ENCODE measurements at places on chromosomes 1 and 21. TPM values are rescaled to one million over a fixed set of nuclear protein-coding genes. Genes with fewer than 3 reads are reported as not detected.

DNA sequence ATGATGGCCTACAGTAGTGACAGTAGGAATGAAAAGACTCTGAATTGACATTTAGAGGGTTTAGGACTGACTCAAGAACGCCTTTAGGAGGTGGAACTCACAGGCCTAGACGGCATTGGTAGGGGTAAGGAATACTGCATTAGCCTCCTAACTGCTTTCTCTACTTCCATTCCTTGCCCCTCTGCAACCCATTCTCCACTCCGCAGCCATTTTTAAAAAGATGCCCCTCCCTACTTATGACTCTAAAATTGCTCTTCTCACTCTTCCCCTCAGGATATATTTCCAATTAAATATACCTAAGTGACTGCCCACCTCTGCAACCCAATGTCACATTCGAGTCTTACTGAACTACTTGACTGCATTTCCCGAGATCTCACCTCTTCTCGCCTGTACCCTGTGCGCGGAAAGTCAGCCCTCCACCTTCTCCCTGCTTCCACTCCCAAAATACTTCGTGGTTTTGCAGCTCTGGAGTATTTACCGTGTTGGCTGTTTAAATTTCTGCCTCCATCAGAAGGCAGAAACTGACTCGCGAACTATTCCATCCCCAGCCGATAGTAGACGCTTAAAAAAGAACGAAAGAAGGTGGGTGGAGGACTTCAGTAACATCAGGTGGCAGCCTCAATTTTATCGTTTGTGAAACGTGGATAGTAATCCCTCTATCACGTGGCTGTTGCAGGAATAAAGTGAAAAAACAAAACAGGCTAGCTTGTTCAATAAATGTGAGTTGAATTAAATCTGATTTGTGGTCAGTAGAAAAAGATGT lies 1.1 kb upstream of the YBX1 start:
- H3K4me3 ChIP-seq: peak overlapping the region; percentile 88
- peak overlapping the region; percentile 94 for H3K27ac ChIP-seq
- DNase-seq: no peak
- no peaks in the 10 kb centered on the region for H3K27me3 ChIP-seq
- peaks cover 46% of the 10 kb centered on the region for H3K4me1 ChIP-seq

DNA sequence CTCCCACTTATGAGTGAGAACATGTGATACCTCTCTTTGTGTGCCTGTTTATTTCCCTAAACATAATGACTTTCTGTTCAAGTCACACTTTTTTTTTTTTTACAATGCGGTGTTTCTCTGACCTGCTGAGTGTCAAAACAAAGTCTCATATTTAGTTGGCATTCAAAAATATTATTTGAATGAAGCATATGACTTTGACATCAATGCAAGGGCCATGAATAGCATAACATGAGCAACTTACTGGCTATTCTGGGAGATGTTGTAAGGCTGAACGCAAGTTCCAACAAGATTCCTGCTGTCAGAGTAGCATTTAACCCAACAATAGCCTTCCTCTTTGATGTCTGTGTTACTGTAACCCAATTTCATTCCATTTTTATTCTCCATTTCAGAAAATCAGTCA lies 2.0 kb upstream of the KRTAP19-1 start:
- H3K4me3 ChIP-seq: no peak overlapping the region
- no peaks in the 10 kb centered on the region for H3K36me3 ChIP-seq
- H3K27me3 ChIP-seq: no peaks in the 10 kb centered on the region
- no peaks in the 10 kb centered on the region for H3K4me1 ChIP-seq
- no peak for DNase-seq
- no peak overlapping the region for H3K27ac ChIP-seq

The PWP2 gene
- 6.5 TPM for total RNA-seq

DNA sequence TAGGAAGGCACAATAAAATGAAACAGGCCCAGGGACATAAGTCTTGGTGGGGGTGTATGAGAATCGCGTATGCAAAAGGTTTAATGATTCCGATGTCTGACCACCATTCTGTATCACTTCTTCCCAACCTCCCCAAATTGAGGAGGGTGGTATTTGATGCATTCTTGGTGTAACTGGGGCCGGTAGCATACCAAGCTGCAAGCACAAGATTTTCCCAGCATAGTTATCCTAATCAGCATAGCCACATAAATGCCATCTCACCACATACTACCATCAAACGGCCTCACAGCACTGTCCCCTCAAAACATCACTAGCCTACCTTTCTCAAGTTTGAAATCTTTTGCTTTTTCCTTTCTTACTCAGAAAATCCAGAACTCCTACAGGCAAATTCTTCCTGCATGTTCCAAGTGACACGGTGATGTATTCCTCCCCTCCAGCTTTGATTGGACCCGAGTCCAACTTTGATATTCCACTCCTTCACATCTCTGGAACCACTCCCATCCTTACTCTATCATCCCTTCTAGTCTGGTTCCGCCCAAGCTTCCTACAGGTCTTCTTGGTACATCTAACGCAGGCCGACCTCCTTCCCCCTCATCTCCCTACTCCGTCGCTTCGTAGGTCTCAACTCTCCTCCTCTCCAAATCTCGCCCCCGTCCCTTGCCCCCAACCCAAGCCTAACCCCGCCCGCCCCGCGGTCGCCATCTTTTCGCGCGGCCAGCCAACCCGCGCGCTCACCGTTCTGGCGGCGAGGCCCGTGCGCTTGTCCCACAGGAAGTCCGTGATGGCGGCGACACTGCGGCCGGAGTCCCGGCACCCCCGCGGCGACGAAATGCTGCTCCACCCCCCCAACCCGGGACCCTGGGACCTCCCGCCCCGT lies 600 bp downstream of the CLK2 start:
- peaks cover 13% of the 10 kb centered on the region for H3K36me3 ChIP-seq
- no peak for DNase-seq
- no peaks in the 10 kb centered on the region for H3K27me3 ChIP-seq
- H3K27ac ChIP-seq: peak overlapping the region; percentile 90
- peak overlapping the region; percentile 98 for H3K4me3 ChIP-seq

GRCh38 chr1:58648842-58649241 lies 51.0 kb downstream of the MYSM1 start:
- no peak for DNase-seq
- no peak overlapping the region for H3K27ac ChIP-seq
- peaks cover 6% of the 10 kb centered on the region for H3K4me1 ChIP-seq
- no peaks in the 10 kb centered on the region for H3K36me3 ChIP-seq
- H3K27me3 ChIP-seq: no peaks in the 10 kb centered on the region

DNA sequence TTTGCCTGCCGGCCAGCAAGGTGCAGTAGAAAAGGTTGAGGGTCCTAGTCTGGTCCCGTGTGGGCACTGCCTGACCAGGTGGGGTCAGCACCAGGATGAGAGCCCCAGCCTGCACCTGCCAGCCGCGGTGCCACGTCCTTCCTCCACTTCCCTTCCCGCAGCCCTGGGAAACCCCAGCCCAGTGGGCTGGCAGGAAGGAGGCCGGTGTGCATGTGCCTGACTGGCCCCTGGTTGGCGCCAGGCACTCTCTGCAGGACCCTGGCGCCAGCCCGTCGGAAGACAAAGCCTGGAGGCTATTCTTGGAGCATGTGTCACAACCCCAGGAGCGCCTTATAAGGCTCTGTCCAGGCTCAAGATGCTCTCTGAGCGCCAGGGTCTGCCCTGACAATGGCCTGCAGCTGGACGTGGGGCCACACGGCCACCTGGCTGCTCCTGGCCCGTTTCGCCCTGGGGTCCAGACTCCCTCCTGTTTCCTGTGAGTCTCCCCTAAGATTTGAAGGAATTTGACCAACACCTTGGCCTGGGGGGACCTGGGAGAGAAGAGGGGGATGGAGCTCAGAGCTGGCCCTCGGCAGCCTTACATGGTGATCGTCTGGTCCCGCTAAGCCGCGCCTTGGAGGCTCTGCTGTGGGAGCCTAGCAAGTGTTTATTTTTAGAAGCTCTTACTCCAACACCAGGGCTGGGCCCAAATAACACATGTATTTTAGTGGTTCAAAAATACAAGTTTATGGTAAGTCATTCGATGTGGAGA lies 31.9 kb upstream of the POFUT2 start:
- no peak for DNase-seq
- H3K36me3 ChIP-seq: no peaks in the 10 kb centered on the region
- peaks cover 53% of the 10 kb centered on the region for H3K4me1 ChIP-seq

GRCh38 chr1:64514197-64514765 lies 44.4 kb downstream of the CACHD1 start:
- no peaks in the 10 kb centered on the region for H3K36me3 ChIP-seq
- no peak for DNase-seq
- no peaks in the 10 kb centered on the region for H3K27me3 ChIP-seq
- H3K4me3 ChIP-seq: no peak overlapping the region
- no peak overlapping the region for H3K27ac ChIP-seq
- peaks cover 66% of the 10 kb centered on the region for H3K4me1 ChIP-seq

DNA sequence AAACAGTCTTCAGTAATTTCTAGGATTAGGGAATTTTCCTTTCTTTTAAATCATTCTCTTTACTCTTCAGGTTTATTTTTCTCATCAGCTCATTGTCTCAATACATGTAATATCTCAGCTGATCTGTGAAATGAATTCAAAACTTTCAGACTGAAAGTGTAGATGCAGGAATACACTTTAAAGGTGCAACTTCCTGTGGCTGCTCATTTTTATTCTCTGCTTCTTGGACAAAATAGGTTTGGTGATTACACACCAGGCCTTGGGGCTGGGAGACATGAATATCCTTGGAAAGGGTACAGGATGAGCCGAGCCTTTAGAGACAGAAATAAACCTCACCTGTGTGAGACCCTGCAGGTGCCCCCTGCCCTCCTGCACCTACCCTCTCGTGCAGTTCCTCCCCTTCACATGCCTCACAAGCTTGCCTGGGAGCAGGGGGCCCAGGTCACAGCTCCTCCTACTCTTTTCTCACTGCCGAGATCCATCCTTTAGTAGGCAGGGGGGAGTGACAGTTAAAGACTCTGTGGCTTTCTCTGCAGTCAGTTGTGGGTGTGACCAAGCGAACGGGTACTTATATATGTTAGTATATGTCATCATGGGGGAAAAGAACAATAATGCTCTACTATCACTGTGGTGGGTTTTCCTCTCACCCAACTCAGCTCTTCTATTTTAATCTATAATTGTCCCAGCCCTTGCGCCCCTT lies 23.6 kb downstream of the XCL2 start:
- no peaks in the 10 kb centered on the region for H3K4me1 ChIP-seq
- no peak overlapping the region for H3K4me3 ChIP-seq
- H3K36me3 ChIP-seq: no peaks in the 10 kb centered on the region
- H3K27me3 ChIP-seq: no peaks in the 10 kb centered on the region

- H3K27ac ChIP-seq: peak overlapping the region; percentile 82
- H3K36me3 ChIP-seq: no peaks in the 10 kb centered on the region
- H3K4me3 ChIP-seq: no peak overlapping the region
- no peaks in the 10 kb centered on the region for H3K27me3 ChIP-seq
- peaks cover 35% of the 10 kb centered on the region for H3K4me1 ChIP-seq
Observed at GRCh38 chr1:46401964-46402626, 8.0 kb downstream of the FAAH start.

The CFAP45 gene
- total RNA-seq: not detected

- DNase-seq: no peak
- no peak overlapping the region for H3K27ac ChIP-seq
- H3K27me3 ChIP-seq: no peaks in the 10 kb centered on the region
- H3K4me3 ChIP-seq: no peak overlapping the region
- no peaks in the 10 kb centered on the region for H3K36me3 ChIP-seq
Observed at GRCh38 chr1:248670003-248670402, 14.7 kb upstream of the OR2T27 start.

The FCER1G gene
- 42.0 TPM for total RNA-seq

DNA sequence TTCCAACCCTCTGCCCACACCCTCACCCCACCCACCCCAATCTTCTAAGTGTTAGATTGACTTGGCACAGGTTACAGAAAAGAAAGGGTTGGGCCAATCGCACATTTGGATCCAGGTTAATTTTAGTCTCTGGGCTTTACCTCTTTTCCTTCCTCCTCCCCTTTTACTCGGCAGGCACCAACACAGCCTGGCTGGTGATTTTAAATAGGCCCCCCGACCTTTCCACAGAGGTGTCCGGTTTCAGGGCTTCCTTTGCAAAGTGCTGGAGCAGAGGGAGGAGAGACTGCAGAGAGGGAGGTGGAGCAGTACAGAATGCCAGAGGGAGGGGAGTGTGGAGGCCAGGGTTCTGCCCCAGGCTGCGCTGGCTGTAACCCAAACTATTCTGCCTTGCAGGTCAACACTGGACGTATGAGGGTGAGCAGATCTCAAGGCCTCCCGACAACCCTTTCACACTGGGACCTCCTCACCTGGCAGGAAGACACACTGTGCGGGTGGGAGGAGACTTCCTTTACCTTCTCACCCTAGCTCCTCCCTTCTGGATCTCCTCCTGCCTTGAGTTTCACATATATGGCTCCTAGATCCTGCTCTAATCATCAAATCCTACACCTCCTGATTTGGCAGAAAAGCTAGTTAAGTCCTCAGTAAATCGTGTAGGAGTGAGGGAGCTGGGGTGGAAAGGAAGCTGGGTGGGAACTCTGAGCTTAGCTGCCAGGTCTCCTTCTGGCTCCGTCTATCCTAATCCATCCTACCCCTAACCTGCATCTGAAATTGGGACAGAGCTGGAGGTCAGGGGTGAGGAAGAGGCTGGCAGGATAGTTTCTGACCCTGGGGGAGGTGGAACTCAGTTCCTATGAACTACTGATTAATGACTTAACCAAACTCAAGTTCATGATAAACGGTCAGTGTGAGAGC lies 2.4 kb downstream of the CA14 start:
- H3K4me1 ChIP-seq: peaks cover 28% of the 10 kb centered on the region
- no peak overlapping the region for H3K4me3 ChIP-seq
- no peaks in the 10 kb centered on the region for H3K27me3 ChIP-seq
- peak; percentile 85 for DNase-seq
- H3K27ac ChIP-seq: peak overlapping the region; percentile 75
- H3K36me3 ChIP-seq: peaks cover 2% of the 10 kb centered on the region

GRCh38 chr1:58948671-58949070 lies 164.8 kb upstream of the JUN start:
- DNase-seq: no peak
- no peak overlapping the region for H3K4me3 ChIP-seq
- H3K27ac ChIP-seq: no peak overlapping the region
- H3K27me3 ChIP-seq: no peaks in the 10 kb centered on the region

The MARK1 gene
- total RNA-seq: 2.1 TPM

DNA sequence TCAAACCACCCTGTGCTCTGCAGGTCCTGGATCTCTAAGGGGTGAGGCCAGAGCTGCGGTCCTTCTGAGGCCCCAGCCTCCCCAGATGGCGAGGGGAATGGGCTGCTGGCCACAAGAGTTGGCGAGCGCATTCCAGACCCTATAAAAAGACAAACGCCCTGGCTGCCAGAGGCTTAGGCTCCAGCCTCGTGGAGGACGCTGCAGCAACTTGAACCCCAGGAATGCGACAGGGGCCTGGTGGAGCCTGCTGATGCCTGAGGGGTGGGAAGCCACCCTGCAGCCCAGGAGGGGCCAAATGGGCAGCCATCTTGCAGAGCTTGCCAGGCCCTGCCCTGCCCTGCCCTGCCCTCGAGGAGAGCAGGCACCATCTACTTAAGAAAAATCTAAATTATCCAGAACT lies 8.6 kb downstream of the CACNA1S start:
- H3K4me3 ChIP-seq: no peak overlapping the region
- H3K27ac ChIP-seq: no peak overlapping the region
- no peaks in the 10 kb centered on the region for H3K27me3 ChIP-seq
- no peaks in the 10 kb centered on the region for H3K36me3 ChIP-seq

The KRTAP21-2 gene
- total RNA-seq: not detected

The FALEC gene
- not detected for total RNA-seq

- no peak overlapping the region for H3K4me3 ChIP-seq
- no peak overlapping the region for H3K27ac ChIP-seq
- DNase-seq: no peak
- H3K36me3 ChIP-seq: no peaks in the 10 kb centered on the region
- no peaks in the 10 kb centered on the region for H3K27me3 ChIP-seq
- peaks cover 41% of the 10 kb centered on the region for H3K4me1 ChIP-seq
Observed at GRCh38 chr1:27577504-27578188, 26.3 kb downstream of the AHDC1 start.

Data from body of pancreas (tissue), 4 donors.